ENCODE measurements at places on chromosomes 7 and 10. TPM values are rescaled to one million over a fixed set of nuclear protein-coding genes. Genes with fewer than 3 reads are reported as not detected.

POU6F2 gene
- 0.45 TPM for total RNA-seq

DKK1 gene
- 7.4 TPM for total RNA-seq

DNA sequence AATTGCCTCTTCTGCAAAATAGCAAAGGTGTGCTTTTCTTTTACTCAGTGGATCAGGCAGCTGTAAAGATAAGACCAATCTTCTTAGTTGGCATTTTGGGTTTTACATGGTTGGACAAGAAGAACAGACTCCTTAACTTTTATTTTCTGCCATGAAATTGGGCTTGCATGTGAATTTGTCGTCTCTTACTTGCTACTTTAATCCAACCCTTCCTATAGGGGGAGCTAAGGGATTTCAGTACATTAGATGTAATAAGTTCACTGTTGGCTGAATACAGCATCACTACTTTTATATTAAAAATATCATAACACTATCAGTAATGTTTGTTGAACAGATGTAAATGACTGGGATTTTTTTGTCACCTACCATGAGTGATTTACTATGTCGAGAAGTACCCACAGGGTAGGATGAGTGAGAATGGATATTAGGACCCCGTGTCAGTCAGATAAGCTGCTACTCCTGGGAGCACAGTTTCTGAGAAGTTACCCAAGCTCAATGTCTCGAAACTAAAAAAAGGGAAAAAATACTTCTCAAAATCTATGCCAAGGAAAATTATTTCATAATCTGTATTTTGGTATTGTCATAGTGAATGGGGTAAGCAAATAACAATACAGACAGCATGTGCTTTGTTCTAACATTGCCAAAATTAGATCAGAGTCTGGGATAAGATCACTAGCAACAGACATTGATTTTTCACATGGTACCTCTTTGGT is 127.4 kb upstream of the AGR3 start:
- DNase-seq = no peak

CFAP69 gene
- 2.0 TPM for total RNA-seq

DNA sequence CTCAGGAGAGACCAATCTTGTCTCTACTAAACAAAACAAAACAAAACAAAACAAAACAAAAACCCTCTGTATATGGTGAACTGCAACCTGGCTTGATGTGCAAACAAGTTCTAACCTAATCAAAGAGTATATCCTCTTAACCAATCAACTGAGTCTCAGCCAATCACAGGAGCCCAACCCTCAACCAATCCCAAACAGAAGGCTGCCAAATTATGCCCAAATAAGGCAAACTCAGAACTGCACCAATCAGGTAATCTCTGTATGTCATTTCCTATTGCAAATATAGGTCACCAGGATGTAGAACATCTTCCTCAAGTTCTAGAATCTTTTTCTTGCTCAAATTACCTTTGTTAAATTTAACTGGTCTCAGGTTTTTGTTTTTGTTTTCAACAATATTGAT is 5.2 kb downstream of the FAM133B start:
- no peak for DNase-seq

GRCh38 chr7:15476531-15476918 is 85.3 kb downstream of the AGMO start:
- no peak for DNase-seq

DNA sequence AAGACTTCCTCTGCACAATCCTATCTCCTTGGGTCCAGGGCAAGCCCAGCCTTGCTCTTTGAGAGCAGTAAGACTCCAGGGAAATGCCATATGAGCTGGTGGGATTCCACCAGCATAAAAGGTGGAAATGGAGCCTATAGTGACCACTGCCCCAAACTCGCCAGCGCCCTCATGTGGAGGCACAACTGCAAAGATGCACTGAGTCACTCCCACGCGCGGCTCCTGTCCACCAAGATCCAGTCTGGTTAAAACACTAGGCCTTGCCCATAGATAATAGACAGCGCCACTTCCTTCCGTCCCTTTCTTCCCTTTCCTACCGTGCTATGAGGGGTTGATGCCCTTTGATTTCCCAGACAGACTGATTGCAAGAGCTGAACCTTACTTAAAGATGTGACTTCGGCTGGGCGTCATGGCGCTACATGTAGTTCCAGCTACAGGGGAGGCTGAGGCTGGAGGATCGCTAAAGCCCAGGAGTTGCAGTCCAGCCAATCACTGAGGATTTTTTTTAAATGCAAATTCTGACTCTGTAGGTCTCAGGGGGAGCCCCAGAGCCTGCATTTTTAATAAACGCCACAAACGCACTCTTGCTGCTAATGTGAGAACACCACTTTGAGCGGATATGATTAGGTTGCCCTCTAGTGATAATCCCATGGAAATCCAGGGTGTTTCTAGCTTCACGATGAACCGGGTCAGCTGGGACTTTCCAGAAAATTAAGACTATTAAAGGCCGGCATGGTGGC is 136.5 kb downstream of the EPC1 start:
- DNase-seq = peak; percentile 31

- peak; percentile 5 for DNase-seq
Observed at GRCh38 chr10:45410807-45411606, 37.0 kb downstream of the ALOX5 start.

- DNase-seq = peak; percentile 76
Observed at GRCh38 chr10:24438800-24439199, 229.9 kb downstream of the KIAA1217 start.

HMX3 gene
- total RNA-seq = not detected

DNA sequence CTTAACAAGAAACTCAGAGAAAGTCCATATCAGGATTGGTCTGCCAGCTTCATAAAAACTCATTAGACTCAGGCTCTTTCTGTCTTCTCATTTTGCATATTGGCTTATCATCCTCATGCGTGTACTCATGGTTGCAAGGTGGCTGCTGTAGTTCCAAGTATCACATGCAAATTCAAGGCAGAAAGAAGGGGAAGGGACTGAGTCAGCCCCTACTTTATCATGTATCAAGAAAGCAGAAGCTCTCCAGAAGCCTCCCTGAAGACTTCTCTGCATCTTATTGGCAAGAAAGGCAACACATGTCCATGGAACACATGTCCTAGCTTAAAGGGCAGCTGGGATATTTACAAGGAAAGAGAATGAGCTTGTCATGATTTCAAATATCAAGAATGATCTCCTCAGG is 19.4 kb upstream of the EZH2 start:
- DNase-seq = no peak

DNA sequence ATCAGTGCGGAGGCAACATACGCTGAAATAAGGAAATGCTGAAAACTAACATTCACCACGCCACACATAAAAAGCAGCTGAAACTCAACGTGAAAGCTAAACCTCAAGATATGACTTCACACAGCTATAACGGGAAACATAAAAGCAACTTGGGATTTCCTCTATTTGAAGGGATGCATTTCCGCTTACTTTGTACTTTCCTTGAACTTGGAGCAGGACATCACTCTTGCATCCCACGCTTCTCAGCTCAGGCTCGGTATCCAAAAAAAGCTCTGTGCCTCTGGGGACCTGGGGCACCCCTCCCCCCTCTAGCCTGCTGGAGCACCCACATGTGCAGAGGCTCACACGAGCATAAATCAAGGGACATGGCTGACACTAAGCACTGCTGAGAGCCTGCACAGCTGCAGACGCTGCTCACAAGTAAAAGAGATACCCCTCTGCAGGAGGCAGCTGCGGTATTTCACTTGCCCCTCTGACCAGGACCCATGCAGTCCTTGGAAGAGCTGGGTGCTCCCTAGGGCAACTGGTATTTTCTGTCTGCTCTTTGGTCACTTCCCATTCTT is 34.2 kb downstream of the PARD3 start:
- DNase-seq = peak; percentile 49

DNA sequence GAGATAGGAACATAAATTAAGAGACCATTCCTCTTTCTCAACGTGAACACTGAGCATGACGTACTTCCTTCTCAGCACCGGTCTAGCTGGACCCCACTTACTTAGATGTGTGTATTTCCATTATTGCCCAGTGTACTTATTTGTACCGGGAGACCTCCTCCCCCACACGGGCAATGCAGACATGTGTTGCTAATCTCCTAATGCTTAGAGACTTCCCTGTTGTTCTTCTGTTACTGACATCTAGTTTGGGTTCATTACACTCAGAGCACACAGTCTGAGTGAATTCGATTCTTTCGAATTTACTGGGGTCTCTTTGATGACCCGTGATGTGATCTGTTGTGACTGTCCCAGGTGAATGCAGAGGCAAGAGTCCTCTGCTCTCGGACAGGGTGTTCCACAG is 260.0 kb downstream of the MAD1L1 start:
- no peak for DNase-seq

GIMAP4 gene
- total RNA-seq = not detected

DNA sequence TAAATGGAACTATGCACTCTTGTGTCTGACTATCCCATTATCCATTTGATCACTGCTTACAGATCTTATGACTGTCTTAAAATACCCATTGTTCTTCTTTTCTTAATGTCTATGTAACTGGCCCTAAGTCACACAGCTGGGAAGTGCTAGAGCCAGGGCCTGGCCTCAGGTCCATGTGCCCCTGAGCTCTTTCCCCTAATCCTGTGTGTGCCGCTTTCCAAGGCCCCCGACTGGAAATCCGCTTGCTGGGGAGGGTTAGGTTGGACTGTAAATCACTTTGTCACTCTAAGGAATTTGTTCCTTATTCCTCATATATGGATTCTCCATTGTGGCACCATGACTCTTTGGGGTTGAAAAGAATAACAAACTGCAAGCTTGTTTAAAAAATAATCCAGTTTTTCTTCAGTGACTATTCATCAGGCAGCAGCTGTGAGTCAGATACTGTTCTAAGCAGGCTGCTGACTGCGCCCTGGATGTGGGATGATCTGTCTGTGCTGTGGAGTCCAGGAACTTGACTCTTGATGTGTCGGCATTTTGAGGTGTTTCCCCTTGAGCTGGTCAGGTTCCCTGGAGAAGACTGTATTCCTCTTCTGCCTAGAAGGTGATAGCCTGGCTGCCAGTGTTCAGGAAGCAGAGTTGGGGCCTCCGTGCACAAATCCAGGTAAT is 236.3 kb downstream of the SDK1 start:
- peak; percentile 71 for DNase-seq

- DNase-seq = no peak
Observed at GRCh38 chr7:30501264-30501663, 3.4 kb downstream of the GGCT start.

- DNase-seq = no peak
Observed at GRCh38 chr7:143367972-143368371, 5.5 kb upstream of the FAM131B start.

Measured in astrocyte (in vitro differentiated cells and primary cell).